Activated T-cell treated with anti-CD3 and anti-CD28 coated beads for 1 hour (primary cell): ENCODE measurements at places on chromosomes 7 and 10.

GRCh38 chr10:114431414-114432135 is 27.3 kb upstream of the AFAP1L2 start:
- DNase-seq: no peak

DNA sequence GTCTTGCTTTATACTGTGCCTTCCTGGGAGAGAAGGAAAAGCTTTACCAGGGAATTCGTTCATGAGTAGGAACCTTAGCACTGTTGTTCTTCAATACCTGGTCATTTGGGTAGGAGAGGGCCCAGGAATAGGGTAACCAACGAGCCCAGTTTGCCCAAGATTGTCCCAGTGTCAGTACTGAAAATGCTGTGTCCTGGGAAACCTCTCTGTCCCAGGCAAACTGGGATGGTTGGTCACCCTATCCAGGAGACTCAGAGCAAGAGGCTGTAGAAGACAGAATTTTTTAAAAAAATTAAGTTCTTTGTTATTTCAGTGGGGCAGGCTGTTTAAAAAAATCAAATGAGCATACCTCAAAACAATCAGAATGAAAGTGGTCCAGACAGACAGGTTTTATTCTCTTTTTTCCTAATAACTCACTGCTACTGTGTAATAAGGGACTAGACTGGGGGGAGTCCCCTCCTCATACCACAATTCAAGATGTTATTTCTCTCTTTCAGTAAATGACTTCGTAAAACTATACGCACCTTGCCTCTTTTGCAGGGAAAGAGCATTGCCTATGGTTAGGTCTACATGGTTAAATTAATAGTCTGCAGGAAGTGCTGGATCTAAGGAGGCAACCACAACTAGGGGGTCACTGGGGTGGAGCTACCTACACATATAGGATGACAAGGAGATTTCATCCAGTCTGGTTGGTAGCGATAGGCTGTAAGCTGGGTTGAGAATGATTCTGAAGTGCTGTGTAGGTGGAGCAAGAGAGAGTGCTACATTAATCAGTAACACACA is 41.1 kb upstream of the FAM133B start:
- DNase-seq: no peak

DNA sequence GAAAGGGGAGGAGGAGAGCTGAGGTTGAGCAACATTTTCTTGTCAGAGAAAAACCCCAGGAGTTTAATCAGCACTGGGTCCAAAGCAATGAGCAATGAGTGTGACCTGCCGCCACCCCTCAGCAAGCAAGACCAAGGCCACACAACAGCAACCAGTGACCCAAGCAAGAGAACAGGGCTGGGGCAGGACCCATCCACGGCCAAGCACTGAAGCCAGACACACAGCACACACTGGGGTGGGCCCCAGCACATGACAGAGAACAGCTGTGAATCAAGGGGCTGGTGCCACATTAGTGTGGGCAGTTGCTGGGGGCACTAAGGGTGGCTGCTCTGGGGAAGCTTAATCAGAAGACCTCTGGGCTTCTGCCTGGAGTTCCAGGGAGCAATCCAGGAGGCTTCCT is 16.2 kb downstream of the TMEM72 start:
- DNase-seq: no peak

GRCh38 chr10:70445718-70446657 is 4.5 kb upstream of the NODAL start:
- DNase-seq: no peak

GRCh38 chr10:9853405-9854355 is 1164.0 kb upstream of the CELF2 start:
- DNase-seq: no peak

GRCh38 chr7:92910976-92911375 is 74.6 kb upstream of the CDK6 start:
- DNase-seq: no peak

DNA sequence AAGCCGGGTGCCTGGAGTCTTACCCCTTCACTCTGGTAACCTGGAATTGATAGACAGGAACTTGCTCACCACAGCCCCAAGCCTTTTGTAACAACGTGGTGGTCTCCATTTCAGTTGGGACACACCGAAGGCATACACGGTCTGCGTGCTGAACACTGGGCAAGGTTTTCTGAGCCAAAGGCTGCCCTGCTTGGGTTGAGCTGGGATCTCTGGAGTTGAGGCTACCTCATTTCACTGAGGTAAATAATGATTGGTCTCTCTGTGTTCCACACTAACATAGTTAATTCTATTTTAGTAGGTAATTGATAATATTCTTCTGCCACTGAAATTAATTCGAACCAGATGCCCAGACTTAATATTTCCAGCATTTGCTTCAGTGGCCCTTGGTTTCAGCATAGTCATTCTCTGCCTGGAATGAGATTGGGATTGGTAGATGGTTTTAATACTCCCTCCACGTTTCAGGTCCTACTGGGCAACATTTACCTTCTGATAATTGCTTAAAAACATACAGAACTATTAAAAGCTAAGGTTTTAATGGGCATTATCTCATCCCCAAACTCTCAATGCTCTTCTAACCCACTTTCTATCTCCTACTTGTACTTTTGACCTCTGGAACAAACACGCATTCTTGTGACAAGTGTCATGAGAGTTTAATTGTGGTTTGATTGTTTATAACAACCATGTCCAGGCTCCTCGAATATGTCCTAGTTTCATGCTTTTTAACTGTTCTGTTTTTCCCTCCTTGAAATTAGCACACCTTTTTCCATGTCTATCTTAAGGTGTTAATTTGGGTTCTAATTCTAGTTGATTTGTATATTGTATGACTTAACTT is 202.3 kb upstream of the KLF6 start:
- no peak for DNase-seq

DNA sequence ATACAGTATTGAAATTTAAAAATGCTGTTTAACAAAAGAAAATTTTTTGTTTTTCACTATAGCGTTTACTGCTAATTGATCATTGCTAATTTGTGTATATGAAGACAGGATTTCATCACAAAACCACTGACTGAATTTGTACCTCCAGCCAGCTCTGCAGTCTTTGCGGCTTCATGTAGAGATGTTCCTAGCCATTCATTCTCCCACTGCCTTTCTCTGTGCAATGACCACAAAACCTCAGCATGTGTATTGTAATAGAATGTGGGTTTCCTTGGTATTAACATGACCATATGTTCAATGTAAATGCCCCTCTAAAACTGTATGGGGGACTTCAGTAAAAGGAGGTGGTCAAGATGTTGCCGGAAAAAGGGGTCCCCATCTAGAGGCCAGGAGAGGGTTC is 81.1 kb upstream of the STEAP1B start:
- DNase-seq: no peak

GRCh38 chr10:70809726-70810125 is 6.0 kb upstream of the SGPL1 start:
- DNase-seq: no peak

DNA sequence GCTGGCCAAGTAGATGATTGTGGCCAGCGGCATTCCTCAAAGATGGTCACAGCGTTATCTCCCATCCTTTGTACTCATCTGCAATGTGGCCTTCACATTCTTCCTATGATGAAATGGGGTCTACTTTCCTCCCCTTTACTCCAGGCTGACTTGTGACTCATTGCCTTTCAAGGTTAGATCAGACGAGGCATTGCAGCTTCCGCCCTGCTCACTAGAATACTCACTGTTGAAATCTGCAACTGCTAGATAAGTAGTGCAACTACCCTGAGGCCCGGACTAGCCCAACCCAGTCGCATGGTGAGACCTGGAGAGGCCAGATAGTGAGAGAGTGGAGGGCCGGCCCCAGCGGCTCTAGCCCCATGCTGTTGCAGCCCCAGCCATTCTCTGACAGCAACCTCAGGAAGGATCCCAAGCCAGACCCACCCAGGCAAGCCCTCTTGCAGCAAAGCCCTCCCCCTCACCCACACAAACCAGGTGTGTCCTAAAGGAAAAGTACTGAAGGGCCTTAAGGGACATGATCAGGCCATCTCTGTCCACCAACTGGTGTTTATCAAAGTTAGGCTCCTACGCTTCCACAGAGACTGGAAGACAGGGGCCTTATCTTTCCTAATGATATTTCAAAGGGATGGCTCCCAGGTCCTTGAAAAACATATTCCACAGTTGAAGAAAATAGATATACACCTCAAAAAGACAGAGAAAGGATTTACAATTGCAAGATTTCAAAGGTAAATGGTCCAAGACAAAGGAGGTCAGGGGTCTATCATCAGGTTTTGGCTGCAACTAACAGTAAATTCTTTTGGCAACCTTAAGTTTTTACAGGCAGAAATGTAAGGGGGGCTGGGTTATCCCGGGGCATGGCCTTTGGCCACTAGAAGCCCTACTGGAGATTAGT is 107.2 kb upstream of the TRIM24 start:
- DNase-seq: no peak

DNA sequence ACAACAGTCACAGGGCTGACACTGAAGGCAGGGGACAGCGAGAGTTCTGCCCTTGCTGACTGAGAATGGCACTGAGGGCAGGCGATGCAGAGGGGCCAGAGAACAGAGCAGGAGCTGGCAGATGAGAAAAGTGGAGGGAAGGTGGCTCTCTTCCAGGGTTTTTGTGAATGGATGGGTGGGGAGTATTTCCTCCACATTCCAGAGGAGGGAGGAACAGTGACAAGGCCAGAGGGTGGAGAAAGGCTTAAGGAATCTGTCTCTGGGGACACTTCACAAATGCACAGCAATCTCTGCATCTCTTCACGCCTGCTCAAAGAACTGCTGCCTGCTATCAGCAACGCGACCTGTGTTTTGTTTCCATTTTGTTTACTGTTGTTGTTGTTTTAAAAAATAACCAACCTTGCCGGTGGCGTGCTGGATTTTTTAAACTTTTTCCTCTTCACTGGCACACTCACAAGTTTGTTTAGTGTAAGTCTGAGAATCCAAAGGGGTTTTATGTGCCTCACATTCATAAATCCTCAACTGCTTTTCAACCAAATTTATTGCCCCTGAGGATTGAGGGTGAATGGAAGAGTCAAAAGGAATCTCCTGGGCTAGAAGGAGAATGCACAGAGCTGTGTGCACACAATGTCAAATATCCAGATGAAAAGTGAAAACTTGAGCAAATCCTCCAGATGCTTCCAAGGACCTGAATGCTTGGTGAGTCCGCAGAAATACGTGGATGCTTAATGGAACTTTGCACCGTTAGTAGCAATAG is 129.3 kb downstream of the GLI3 start:
- no peak for DNase-seq

DNA sequence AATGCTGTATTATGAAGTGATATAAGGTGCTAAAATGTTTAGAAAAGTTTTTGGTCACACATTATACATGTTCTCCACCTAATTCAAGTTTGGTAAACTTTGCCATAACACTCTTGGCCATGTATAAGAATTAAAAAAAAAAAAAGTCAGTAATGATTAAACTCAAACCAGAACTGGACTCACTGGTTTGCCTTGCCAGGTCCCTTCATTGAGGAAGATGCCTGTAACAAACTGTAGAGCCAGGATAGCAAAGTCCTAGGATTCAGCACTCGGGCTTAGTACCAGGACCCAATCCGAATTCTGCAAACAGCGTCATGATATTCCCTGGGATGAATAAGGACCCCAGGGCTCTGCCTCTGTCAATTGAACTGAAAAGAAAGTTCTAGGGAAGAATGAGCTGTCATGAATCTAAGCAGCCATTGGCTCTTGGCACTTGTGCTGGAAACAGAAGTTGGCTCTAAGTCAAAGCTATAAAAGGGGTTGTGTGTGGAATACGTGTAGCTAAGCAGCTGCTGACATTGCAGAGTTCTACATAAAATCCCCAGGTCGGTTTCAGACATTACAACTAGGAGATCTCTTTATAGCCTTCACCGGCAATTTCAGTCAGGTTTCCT is 216.9 kb downstream of the C7orf25 start:
- DNase-seq: no peak

- no peak for DNase-seq
Observed at GRCh38 chr10:94281654-94282053, 81.1 kb downstream of the NOC3L start.

GRCh38 chr7:70406950-70407209 is 725.1 kb upstream of the GALNT17 start:
- DNase-seq: no peak

DNA sequence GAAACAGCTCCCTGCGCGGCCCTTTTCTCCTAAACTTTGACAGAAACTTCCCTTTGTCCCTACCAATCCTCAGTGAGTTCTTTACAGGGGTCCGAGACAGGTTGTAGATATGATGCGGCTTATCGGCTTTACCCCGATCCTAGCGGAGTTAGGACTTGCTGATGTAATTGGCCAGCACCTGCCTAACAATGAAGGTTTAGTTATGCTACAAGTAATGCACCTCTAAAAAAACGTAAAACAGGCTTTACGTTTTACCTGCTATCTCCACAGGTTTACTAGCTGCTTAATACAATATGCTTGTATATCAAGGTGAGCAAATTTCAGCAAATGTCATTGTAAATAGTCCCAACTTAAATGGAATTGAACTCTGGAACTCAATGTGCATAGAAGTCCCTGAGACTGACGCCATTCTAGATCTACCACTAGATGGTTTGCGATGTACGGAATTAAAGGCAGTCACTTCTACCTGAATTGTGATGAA is 697 bp upstream of the SNX13 start:
- no peak for DNase-seq

GRCh38 chr7:68200051-68200670 is 1203.5 kb downstream of the TYW1 start:
- DNase-seq: no peak

DNA sequence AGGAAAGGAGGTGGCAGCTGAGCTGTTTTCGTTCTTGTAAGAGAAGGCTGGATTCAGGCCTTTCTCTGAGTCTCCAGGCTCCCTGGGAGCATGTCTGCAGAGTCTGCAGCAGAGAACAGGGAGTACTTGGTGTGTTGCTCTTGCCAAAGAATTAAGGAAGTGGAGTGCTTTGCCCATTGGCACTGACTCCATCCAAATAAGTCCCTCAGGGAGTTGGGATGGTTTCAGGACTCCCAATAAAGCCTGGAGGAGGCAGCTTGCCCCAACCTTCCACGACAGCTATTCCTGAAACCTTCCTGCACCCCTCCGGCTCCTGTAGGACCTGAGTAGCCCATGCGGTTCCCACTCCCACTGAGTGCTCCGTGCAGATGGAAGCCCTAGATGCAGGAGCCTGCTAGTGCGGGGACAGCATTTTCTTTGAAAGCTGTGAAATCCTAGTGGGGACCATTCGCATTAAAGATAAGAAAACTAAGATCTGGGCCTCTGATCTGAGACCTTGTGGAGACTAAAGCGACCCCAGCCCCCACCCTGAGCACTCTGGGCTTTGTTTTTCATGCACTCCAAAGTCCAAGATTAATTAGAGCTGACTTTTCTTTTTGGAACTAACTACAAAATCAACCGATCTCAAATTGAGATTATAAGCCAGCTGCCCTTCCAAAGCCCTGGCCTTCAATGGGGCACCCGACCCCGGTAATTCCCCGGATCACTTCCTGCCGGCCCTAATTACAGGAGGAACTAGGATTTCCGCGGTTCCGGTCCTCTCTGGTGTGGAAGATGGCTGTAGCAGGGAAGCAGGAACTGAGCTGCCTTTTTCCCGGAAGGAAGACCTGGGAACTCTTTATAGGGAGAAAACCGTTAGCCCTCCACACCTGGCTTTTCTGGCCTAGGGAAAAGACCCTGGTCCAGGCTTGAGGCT is 110.2 kb downstream of the COL13A1 start:
- no peak for DNase-seq

GRCh38 chr7:150307904-150308303 is 15.3 kb upstream of the LRRC61 start:
- no peak for DNase-seq
